ENCODE measurements at places on chromosomes 11 and 22.

- DNase-seq: no peak
These were observed 37.9 kb upstream of the ARHGAP20 start for GRCh38 chr11:110750100-110750499.

DNA sequence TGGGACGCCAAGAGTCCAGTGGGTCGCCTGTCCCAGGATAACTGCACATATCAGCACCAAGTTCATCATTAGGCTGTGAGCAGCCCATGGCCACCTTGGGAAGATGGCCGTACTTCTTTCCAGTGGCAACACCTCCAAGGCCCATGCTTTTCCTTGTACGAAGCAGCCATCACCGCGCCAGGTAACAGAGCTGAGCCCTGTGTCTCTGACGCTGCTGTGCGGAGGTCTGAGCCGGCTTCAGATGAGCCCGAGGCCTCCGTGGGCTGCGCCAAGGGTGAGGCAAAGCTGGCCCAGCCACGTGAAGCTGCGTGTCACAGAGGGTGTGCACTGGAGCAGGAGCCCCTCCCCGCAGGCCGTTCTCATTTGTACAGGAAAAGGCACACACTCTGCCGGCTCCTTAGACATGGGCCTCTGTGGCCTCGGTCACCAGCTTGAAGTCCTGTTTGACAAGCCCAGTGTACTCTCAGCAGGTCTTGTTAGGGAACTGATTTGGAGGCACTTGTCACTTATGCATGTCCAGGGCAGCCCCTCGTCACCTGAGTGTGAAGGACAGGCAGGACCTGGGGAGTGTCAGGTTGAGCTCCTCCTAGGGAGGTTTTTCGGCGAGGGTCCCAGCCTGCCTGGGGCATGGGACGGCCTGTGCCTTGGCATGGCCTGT is 401.5 kb downstream of the TBC1D22A start:
- DNase-seq: peak; percentile 13

DNA sequence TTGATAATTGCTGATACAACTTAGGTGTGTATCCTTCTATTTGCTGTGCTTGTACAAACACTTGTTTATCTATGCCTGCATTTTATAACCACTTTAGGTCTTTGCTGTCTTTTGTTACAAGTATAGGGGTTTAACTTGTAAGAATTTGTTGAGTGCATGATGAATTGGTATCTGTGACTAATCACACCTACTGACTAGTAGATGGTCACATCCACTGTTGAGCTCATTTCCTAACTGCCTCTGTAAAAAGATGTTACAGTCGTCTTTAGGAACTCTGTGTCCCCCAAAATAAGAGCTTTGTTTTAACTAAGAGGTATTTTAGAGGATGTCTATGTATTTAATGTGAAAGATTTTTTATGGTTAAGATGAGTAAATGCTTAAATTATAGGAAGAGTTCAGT is 60.5 kb downstream of the HIPK3 start:
- no peak for DNase-seq

DNA sequence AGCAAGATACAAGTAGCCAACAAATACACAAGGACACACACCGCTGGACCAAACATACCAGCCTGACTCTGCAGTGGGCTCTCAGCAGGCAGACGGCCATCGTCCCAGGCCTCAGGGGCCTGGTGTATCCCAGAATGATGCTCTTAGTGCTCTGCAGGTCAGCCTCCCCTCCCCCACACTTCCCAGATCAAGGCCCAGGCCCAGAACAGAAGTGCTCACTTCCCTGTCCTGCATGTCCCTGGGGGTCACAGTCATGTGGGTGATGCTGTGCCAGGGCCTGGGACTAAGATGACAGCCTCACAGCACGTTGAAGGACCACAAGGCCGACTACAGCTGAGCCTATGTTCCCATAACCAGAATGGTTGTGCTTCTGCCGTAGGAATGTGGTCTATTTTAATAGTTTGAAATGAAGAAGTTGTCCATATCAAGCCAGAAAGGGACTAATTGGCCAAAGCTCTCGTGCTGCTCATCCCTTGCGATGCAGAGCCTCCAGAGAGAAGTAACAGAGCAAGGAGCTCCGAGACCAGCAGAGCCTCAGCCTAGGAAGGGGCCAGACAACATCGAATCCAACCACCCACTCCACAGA is 48.6 kb downstream of the GAB4 start:
- no peak for DNase-seq

GRCh38 chr11:64330888-64331287 is 9.1 kb upstream of the CCDC88B start:
- no peak for DNase-seq

DNA sequence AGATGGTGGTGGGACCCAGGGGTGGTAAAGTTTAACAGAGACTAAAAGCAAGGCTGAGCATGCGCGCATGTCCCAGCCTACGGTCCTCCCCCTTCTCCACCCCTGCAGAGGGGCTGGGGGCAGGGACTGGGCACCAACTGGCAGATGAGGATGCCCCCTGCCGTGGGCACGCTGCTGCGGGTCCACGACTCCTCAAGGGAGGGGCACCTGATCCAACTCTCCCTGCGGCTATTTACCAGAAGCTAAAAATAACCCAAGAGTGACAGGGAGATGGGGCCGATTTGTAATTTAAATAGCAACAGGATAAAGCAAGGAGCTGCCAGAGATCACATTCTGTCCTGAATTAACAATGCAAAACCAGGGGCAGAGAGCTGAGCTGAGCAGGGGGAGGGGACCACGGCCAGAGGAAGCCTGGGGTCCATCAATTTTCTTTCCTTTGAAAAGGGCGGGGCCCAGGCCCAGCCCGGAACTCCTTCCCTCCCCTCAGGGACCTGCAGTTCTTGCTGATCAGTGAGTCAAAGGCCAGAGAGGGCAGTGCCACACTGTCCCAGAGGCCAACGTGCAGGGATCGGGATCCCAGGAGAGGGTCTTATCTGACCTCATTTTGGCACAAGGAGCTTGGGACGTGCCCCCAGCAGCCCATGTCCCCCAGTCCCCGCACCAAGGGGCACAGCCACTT is 8.1 kb upstream of the DGKZ start:
- DNase-seq: no peak

GRCh38 chr11:103676413-103676812 is 360.0 kb upstream of the DDI1 start:
- DNase-seq: no peak

All from activated CD4-positive, CD25-positive, alpha-beta regulatory T cell treated with anti-CD3 and anti-CD28 coated beads, Interleukin-2, amount 50 U/mL, for 72 hours (primary cell).